ENCODE measurements at places on chromosomes 12 and 14.

- DNase-seq = no peak
Observed at GRCh38 chr12:6935371-6936193, 7.8 kb downstream of the ATN1 start.

DNA sequence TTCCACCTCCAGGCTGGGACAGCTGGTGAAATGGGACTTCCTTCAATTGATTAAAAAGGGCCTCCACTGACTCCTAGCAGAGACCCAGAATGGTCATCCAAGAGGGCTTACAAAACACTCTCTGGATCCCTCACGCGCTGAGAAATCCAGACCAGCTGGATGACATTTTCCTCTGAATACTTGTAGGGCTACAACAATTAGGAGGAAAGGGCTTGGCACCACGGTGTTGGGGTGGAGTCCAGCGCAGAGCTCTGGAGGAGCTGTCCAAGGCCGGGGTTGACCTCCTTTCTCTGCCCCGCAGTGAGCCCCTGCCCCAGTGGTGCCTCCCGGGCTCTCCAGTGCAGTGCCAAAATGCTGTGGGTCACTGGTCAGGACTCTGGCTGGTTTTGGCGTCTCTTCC, 189.0 kb upstream of the CCND2 start:
- no peak for DNase-seq

DNA sequence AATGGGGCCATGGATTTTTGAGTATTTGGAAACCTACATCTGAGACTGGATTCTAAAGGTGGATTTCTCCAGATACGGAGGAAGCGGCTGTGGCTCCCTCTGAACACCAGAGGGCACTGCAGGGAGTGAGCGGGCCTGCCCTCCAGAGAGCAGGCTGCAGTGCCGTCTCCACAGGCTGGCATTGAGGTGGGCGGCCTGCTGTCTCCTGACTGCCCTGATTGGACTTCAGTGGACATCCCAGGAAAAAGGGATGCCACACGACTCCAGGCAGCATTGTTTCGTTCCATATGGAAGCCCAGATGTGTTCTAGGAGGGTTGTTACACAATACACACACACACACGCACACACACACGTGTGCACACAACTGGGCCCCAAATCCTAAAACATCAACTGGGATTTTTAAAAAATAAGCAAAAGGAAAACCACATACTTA, 20.9 kb upstream of the ANO2 start:
- no peak for DNase-seq

GRCh38 chr14:103001651-103002396, 55.5 kb downstream of the CDC42BPB start:
- no peak for DNase-seq

DNA sequence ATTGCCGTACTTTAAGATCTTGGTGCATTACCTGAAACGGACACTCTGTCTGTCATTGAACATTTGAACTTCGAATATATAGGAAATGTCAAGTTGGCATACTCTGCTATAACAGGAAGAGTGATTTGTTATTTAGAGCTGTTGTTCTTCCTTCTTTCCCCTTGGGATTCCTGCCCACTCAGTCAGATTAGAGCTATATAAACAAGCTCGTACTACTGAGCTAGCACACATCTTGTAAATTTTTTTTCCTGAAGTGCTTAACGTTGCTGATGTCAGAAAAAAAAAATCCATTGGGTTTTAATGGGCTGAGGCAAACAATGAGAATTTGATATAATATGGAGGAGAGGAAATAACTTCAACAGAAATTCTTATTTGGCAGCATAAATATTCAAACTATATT, 26.8 kb downstream of the RGS6 start:
- no peak for DNase-seq

DNA sequence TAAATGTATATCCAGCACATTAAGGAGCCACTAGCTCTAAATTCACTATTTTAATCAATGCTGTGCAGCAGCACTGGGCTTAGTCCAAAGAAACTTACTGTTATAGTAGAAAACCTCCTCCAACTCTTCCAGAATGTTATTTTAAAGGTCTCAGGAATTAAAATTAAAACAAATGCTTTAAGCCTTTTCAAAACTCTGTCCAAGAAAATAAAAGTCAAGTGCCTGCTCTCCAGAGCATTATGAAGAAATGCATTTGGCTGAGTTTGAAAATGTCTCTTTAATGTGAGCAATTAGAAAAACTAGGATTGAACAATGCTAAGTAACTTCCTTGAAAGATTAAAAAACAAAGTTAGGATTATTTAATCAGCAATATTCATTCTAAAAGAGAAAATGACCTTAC, 322.4 kb upstream of the DCN start:
- no peak for DNase-seq

- no peak for DNase-seq
Observed at GRCh38 chr14:61116369-61116768, 135.3 kb downstream of the SLC38A6 start.

DNA sequence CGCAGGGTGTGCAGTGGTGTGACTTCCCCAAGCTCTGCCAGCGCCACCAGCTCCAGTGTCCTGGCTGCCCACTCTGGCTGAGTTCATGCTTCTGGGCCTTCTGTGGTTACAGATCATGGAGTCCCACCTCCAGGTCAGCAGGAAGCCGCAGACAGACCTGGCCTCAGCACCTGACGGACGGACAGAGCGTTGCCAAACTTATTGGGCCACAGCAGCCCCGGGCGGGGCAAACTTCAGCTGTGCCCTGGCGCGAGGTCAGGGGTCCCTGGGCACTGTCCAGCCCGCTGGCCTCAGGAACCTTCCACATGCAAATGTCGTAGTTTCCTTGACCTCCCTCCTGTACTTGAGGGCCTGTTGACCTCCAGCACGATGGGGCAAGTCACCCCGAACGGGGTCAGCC, 11.2 kb downstream of the GPR132 start:
- no peak for DNase-seq

- no peak for DNase-seq
Observed at GRCh38 chr12:50240792-50241114, 42.6 kb downstream of the LIMA1 start.

DNA sequence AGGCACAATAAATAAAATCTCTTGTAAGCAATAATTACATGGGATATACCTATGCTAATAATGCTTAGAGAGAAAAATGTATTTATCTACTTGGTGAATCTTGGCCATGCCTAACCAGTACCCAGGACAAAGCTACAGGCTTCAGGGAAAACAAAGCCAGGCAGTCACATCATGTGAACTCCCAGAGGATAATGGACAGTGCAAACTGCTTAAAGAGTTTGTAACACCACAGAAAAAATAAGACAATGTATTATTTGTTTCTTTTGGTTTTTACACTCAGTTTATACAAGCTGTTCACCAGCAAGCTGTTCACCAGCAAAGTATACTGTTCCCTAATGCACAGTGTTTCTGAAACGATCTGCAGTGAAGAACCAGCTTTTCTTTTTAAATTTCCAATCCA, 38.0 kb downstream of the DICER1 start:
- DNase-seq = no peak

GRCh38 chr14:89292579-89293313, 124.3 kb downstream of the FOXN3 start:
- no peak for DNase-seq

GRCh38 chr12:93519859-93520258, 52.5 kb downstream of the MRPL42 start:
- DNase-seq = no peak

- DNase-seq = no peak
Observed at GRCh38 chr12:16523951-16524331, 82.0 kb downstream of the LMO3 start.

GRCh38 chr12:118427819-118428218, 51.5 kb downstream of the SUDS3 start:
- no peak for DNase-seq

GRCh38 chr14:79831195-79831892, 380.0 kb downstream of the DIO2 start:
- no peak for DNase-seq

GRCh38 chr12:19779395-19780056, 340.2 kb downstream of the AEBP2 start:
- DNase-seq = no peak

DNA sequence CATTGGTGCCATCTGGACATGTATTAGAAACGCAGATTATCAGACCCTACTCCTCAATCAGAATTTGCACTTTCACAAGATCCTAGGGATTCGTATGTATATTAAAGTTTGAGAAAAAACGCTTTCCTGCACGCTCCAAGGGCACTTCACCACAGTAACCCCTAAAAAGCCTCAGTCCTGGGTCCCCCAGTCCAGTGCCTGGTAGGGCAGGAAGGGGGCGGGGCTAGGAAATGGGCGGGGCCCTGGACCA, 369 bp downstream of the DEPDC4 start:
- DNase-seq = no peak

- DNase-seq = no peak
Observed at GRCh38 chr14:54486685-54487084, 2.1 kb downstream of the GMFB start.

DNA sequence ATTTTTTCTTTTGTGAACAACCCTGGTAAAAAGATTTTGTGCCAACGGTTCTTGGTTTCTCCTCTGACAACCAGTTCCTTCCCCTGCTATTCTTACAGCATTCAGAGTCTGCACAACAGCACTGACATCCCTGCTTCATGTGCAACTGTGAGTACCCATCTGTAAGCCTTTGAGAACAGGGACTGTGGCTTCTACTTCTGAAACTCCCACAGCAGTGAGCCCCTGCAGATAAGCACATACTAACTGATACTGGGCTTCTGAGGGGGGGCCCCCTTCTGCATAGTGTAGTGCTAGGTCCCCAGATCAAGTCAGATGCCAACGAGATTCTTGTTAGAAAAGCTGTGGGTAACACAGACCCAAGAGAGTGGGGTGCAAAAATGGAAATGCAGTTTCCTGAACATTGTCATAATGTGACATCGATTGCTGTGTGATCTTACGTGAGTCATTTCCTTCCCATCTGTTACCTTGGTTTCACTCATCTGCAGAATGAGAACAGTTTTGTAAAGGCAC, 11.1 kb upstream of the NINJ2 start:
- no peak for DNase-seq

DNA sequence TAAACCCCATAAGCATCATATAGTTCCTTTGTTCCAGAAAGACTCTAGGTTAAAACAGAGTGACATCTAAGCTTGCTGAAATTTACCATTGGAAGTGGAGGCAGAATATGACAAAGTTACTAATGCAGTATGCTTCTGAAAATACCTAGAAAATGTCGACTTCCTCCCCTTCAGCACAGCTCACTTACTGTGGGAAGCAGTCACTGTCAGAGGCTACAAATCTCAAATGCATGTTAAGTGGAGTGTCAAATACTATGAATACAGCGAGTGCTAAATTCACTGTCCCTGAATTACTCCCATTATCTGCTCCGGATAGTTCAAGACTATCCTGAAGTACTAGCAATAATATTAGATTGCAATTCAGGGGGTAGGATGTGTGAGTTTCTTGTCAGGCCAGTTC, 1454.6 kb downstream of the AACS start:
- DNase-seq = no peak

- DNase-seq = no peak
Observed at GRCh38 chr12:6069437-6070093, 54.9 kb downstream of the VWF start.

- no peak for DNase-seq
Observed at GRCh38 chr14:99589031-99589441, 15.0 kb downstream of the CCDC85C start.

DNA sequence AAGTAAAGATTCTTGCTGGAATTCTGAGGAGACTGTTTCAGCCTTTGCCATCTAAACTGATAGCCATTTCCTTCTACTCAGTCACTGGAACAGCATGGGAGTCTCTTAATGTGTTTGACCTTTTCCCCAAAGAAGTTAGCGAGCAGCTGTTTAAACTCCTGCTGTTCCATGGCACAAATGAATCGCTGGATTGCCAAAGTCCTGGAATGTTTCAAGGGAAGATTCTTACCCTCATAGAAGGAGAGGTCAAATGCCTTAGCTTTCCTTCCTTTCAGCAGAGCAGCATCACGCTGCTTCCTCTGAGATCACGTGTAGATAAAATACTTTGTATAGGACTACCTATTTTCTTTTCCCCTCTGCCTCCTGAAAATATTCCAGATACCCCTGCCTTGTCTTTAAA, 10.5 kb upstream of the NR2C1 start:
- DNase-seq = no peak

DNA sequence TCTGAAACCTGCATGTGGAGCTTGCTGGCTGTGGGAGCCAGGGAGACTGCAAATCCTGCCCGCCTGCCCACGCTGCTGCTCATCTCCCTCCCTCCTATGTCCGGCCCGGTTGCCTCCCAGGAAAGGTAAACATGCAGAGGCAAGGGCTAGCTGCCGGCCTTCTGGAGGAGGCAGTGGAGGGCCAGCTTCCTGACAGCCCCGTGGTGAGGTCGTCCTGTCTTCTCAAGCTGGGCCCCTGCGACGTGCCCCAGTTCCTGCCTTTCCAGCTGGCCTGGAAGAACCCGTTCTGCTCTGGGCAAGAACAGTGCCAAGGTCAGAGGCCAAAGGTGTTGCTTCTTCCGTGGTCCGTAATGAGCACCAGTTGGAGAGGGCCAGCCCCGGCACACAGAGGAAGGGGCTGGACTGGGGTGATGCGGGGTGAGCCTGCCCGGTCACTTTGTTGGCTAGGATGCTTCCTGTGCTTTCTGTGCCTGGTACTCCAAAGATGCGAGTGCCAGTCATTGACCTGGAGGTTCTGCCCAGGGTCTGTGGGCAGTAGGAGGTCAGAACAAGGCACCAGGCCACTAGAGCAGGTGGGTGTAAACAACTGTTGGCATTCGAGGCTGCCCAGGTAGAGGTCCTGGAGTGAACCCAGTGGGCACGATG, 25.3 kb downstream of the TPCN1 start:
- no peak for DNase-seq

- DNase-seq = no peak
Observed at GRCh38 chr12:7046383-7047105, 14.0 kb upstream of the C1S start.
